GM19239 (cell line): ENCODE measurements at places on chromosomes 7 and 10.
A peak's percentile ranks its signal among the peaks of the same experiment; 100 is the strongest.

DNA sequence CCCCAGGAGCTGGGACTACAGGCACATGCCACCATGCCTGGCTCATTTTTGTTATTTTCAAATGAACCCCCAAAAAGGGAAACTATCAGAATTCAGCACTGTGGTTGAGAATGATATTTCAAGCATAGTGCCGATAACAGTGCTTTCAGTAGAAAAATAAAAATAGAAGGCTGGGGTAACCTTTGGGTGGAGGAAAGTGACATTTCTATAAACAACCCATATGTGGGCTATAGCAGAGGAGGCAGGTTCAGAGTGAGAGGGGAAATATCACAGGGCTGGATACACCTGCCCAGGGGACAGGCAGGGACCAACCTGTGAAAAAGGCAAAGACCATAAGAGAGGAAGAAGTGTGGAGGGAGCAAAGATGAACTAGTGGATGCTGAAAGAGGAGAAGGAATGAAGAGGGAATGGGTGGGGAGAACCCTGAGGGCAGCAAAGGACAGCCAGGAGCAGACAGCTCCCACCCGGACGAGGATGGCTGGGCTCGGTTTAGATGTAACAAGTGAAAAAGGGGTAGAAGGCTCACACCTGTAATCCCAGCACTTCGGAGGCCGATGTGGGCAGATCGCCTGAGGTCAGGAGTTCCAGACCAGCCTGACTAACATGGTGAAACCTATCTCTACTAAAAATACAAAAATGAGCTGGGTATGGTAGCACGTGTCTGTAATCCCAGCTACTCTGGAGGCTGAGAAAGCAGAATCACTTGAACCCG, 56.5 kb downstream of the MAP3K8 start:
- DNase-seq, result no peak

DNA sequence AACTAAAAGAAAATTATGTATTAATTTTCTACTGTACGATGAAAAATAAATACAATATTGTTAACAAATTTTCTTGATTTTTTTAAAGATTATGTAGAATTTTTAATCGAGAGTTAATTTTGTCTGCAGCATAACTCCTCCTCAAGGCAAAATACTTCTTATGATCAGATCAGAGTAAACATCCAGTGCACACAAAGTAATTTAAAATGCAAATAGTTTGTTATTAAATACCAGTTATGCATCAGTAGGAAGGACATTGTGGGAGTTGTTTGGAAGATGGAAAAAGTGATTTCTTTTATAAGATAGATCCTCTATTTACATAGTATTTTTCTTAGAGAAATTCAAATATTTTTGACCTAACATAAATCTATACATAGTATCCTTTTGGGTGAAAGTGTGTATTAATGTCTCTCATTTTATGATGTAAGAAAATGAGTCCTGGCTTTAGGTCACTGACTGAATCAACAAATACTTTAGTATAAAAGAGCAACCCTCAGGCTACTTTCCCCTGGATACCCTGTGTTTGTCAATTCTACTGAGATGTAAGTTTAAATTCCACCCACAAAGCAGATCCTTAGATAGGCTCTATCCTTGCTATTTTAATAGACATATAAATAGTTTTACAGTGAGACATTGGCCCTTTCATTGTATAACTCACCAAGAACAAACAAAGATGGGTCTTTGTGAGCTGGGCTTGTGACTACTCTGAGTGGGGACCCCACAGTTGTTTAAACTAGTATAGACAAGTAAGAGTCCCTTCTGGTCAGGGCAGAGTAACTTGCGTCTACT, 1133.7 kb downstream of the GATA3 start:
- no peak for DNase-seq

DNA sequence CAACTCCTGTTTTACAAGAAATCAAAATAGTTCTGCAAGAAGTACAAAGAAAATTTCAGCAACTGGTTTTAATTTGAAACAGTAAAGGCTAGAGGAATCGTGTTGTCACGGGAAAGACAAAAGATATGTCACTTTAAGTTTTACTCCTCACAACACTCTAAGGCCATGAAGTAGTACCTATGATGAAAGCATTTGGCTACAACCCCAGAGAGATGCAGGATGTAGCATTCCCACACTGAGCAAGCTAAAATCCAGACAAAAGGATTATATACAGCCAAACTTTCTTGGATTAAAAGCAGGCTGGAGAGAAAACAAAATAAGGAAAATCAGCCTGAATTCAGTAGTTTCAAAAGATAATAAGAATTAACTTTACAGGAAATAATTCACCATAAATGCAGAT, 245.5 kb upstream of the STEAP1 start:
- DNase-seq, result no peak

DNA sequence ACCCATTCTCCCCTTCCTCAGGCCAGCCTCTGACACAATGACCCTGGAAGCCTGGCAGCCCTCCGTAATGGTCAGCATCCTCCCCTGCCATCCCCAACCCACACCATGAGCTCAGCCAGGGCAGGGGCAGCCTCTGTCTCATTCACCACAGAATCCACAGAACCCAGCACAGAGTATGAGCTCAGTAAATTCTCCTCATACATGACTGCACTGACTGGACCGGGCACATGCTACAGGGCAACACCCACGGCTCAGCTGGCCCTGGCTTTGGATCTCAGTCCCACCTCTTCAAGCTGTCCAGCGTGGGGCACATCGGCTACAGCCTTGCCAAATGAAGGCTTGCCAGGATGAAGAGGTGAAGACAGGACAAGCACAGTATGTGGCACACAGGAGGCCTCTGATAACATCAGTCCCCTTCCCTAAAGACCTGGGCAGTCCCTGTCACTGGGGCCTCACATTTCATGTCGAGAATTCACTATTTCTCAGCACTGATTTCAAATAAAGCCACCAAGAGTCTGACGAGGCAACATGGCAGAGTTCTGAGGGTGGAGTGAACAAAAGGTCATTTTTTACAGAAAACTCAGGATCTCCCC, 7.9 kb downstream of the GPRIN2 start:
- no peak for DNase-seq

DNA sequence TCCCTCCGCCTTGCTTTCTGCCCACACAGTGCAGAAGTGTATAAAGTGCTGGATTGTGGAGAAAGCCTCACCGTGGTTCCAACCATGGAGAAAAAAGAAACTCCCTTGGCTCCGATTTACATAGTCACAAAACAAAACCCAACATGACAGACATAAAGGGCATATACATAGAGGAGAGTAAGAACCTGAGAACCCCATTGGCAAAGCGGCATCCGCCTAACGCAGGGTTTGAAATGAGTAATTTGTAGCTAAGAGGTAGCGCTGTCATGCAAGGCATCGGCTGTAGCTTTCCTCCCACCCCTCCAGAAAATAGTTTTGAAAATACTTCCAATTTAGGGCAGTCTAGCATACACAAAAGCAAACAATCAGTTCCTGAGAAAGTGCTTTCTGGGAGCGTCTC, 126.0 kb upstream of the NRBF2 start:
- DNase-seq, result no peak

DNA sequence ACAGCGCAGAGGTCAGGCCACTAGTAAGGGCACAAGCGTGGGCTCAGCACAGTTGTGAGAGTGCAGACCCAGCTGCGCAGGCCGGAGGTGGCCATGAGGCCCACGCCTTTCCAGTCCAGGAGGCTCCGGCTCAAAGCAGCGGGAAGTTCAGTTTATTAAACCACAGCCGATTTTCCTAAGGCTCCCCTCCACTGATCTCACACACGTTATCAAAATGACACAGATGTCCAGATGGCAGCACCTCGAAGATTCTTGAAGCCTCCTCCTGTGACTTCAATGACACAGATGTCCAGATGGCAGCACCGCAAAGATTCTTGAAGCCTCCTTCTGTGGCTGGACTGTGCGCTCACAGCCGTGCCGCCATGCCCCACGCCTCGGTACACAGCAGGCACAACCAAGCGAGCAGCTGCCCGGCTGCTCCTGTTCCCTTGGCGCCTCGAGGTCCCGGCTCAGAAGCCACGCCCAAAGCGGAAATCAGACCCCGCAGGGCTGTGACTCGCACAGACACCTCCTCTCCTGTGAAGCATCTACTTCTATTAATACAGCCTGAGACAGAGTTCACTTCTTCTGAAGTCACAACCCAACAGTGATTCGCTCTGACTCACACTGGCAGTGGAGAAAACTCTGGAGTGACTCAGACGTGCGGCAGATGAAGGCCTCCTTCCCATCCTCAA, 122.7 kb downstream of the MAD1L1 start:
- DNase-seq, result no peak

DNA sequence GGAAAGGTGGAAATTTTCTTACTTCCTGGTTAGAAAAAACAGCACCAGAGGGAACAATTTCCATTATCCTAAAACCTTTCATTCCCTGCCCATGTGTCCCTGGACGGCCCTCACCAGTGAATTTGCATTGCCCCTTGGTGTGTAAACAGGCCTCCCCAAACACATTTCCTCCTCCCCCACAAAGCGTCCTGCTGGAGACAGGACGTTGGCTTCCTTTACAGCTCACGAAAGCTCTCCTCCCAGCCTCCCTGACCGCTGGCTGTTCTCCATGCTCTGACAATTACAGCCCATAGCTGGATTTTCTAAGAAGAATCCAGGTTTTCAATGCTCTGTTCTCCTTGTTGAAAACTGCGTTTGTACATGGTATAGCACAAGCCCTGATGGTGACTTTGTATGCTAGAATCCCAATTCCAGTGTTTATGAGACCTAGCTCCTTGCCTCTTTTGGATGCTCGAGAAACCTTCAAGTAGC, 724.2 kb upstream of the CELF2 start:
- no peak for DNase-seq

DNA sequence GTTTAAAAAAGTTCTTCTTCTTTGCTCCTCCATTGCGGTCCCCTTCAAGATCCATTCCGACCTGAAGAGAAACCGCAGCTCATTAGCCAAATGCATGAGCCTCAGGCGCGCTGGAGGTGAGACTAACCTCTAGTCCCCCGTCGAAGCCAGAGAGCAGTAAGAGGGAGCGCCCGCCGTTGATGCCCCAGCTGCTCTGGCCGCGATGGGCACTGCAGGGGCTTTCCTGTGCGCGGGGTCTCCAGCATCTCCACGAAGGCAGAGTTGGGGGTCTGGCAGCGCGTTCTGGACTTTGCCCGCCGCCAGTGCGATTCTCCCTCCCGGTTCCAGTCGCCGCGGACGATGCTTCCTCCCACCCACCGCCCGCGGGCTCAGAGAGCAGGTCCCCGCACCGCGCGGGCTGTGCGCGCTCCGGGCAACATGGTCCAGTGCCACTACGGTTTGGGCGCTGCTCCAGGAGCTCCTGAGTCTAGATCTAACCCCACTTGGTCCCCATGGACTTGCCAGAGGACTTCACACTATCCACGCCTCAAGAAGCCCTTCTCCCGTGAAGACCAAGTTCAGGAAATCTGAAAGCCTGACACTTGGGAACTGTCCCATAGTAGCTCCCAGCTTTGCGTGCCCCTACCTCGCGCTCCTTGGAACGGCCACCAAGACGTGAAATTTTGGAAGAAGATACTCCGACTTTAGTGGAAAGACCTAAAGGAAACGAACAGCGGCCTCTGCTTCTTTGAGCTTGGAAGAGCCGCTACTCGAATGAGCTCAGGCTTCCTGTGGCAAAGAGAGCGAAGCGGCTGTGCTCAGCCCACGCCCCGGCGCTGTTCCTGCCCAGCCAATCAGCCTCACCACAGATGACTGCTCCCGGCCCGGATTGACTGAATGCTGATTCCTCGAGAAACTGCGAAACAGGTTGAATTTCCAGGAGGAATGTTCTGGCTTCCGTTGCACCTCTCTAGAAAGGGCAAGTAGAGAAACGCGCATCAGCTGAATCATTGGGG, at the start of gene ABCB1:
Gene ABCB1, minus strand, starts transcription at position 755 of the 995 bp plus-strand sequence. Its CDS starts 700 bp downstream, at position 55.
- peak; percentile 15 for DNase-seq

DNA sequence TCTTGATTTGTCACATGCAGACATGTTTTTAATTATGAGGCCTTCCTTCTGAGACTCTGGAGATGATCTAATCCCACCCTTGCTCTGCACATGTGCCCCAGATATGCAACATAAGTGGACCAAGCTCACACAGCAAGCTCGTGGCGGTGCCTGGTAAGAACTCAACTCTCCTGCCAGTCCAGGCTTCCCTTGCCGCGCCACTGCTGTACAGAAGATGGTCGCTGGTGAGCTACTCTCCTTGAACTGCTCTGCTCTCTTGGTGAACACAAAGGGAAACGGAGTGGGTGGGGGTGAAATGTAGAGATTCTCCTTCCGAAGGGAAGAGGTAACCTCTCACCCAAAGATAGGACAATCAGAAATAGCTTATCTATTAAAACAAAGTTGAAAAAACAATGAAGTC, 25.7 kb downstream of the MYOF start:
- DNase-seq, result no peak

DNA sequence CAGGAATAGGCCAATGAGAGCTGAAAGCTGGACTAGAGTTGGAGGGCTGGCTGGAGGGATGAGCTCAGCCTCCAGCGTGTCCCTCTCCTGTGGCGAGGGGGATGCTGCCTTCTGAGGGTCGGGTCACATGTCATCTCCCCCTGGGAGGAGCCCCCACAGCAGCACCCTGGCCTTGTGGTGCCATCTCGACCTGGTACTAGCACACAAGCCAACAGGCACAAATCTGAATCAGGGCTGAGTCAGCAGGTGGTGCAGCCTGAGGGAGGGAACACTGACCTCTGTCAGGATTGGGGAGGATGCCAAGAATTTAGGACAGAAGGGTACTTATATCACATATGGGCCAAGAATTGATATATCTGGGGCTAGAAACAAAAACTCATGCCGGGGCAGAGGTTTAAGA, 280.4 kb downstream of the CELF2 start:
- no peak for DNase-seq

GRCh38 chr10:68099736-68100135, 9.6 kb upstream of the MYPN start:
- no peak for DNase-seq

- no peak for DNase-seq
These were observed 951.5 kb upstream of the C7orf33 start for GRCh38 chr7:147639037-147639436.

- DNase-seq, result no peak
These were observed 59.6 kb upstream of the C1GALT1 start for GRCh38 chr7:7122701-7123281.

- DNase-seq, result no peak
These were observed 552.9 kb downstream of the ARL4A start for GRCh38 chr7:13240349-13240748.

- DNase-seq, result no peak
These were observed 97.8 kb downstream of the ABCC2 start for GRCh38 chr10:99880080-99880835.

GRCh38 chr7:29102558-29103151, 43.7 kb downstream of the CPVL start:
- no peak for DNase-seq

GRCh38 chr7:45183711-45184210, 26.2 kb downstream of the RAMP3 start:
- DNase-seq, result no peak
